ENCODE measurements at places on chromosomes 13 and 19. TPM values are rescaled to one million over a fixed set of nuclear protein-coding genes. Genes with fewer than 3 reads are reported as not detected.
A peak's percentile ranks its signal among the peaks of the same experiment; 100 is the strongest.

DNA sequence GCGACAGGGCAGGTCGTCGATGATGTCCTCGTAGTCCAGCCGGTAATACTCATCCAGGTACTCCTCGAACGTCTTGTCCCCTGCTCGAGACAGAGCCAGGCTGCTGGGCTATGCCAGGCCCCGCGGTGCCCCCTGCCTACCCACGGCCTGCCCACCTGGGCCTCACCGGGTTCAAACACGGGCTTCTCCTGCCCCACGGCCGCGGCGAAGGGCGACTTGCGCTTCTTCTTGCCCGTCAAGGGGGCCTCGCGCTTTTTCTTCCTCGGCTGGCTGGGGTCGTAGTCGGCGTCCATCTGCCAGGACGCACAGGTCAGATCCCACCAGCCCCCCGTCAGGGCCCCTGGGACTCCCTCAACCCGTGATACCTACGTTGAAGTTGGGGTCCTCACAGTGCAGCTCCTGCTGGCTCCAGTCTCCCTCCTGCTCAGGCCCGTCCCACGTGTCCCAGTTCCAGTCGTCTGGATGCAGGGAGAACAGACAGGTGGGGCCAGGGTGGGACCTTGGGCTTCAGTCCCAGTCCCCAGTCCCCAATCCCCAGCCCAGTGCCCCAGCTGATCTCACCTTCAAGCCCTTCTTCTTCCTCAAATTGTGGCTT is 8.1 kb downstream of the KRI1 start:
- H3K27ac ChIP-seq: no peak overlapping the region
- no peaks in the 10 kb centered on the region for H3K36me3 ChIP-seq
- H3K27me3 ChIP-seq: no peaks in the 10 kb centered on the region
- no peak overlapping the region for H3K4me3 ChIP-seq

DNA sequence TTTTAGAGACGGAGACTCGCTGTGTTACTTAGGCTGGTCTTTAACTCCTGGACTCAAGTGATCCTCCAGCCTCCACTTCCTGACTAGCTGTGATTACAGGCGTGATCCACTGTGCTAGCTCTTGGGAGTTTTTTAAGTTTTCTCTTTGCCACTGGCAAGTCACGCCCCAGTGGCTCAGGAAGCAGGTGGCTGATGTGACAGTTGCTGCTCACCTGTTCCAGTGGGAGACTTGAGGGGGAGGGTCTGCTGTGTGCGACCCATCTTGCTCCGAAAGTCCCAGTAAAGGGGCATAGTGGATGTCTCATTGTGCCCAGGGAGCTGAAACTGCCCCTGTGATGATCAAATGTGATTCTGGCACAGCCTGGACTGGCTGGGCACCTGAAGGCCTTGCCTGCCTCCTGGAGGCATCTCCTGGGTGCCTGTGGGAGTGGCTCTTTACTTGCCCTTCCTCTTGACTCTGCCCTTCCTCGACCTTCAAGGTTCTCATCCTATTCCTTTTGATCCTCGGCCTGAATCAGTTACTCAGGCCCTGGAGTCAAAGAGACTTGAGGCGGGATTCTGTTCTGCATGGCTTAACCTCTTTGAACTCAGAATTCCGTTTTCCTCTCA is 7.8 kb downstream of the SMARCA4 start:
- no peaks in the 10 kb centered on the region for H3K27me3 ChIP-seq
- DNase-seq: no peak
- H3K36me3 ChIP-seq: no peaks in the 10 kb centered on the region
- no peak overlapping the region for H3K27ac ChIP-seq
- no peaks in the 10 kb centered on the region for H3K4me1 ChIP-seq
- no peak overlapping the region for H3K4me3 ChIP-seq

GRCh38 chr13:109331898-109332297 is 454.5 kb downstream of the IRS2 start:
- no peaks in the 10 kb centered on the region for H3K27me3 ChIP-seq
- DNase-seq: no peak
- no peaks in the 10 kb centered on the region for H3K4me1 ChIP-seq
- no peak overlapping the region for H3K27ac ChIP-seq
- H3K4me3 ChIP-seq: no peak overlapping the region
- no peaks in the 10 kb centered on the region for H3K36me3 ChIP-seq

- H3K4me3 ChIP-seq: no peak overlapping the region
- no peaks in the 10 kb centered on the region for H3K36me3 ChIP-seq
- no peaks in the 10 kb centered on the region for H3K4me1 ChIP-seq
- no peak overlapping the region for H3K27ac ChIP-seq
- DNase-seq: no peak
Observed at GRCh38 chr13:114134111-114134943, 1.9 kb upstream of the RASA3 start.

DNA sequence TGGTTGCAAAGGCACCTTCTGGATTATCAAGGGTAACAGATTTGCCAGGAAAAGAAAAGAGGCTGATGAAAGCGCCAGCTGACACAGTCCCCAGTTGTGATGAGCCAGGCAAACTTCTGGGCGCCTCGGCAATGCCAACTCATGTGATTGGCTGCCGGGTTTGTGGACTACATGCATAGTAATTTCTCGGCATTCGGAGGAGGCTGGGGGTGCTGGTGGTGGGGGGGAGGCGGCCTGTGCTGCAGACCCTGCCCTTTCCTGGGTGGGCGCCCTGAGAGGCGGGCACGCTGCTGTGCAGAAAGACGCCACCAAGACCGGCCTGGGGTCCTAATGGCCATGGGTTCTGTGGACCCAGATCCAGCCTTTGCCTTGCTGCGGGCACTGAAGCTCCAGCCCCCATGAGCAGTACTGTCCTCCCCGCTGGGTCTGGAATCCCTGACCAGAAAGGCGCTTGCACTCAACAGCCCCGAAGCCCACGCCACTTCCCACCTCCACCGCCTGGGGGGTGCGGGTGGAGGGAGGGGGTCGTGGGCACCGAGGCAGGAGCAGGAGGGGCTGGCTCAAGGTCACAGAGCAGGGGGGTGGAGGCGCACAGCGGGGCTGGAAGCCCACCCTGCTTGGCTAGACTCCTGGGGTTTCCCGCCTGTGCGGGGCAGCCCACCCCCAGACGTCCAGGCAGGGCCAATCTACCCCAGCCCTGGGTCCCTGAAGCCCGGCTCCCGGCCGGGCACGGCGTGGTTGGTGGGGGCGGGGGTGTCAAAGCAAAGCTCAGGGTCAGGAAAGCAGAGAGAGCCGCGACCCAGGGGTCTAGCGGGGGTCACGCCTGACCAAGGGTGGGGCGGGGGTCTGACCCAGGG is 1.0 kb downstream of the DIRAS1 start:
- peak overlapping the region; percentile 45 for H3K4me3 ChIP-seq
- no peaks in the 10 kb centered on the region for H3K27me3 ChIP-seq
- H3K27ac ChIP-seq: peak overlapping the region; percentile 68
- H3K4me1 ChIP-seq: no peaks in the 10 kb centered on the region

DNA sequence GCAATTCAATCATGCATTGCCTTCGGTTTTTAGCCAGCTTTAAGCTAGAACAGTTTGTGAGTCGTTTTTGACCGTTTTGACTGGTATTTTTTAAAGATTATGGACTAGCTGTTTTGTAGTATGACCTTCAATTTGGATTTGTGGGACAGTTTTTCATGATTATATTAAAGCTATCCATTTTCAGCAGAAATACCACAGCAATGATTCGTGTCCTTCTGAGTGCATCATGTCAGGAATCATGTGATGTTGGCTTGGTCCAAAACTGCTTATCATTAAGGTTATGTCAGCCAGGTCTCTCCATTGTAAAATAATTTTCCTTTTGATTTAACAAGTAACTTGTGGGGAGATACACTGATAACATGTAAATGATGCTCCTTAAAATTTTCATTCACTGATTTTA is 229.0 kb downstream of the POSTN start:
- H3K27ac ChIP-seq: no peak overlapping the region
- no peaks in the 10 kb centered on the region for H3K36me3 ChIP-seq
- no peak overlapping the region for H3K4me3 ChIP-seq
- no peaks in the 10 kb centered on the region for H3K4me1 ChIP-seq
- no peaks in the 10 kb centered on the region for H3K27me3 ChIP-seq
- no peak for DNase-seq

The NTF4 gene
- total RNA-seq: 2.2 TPM

The CIRBP gene
- 431 TPM for total RNA-seq

Measured in uterus (tissue), 4 donors.